Activated T-helper 17 cell treated with anti-CD3 and anti-CD28 coated beads, Interleukin-2, amount 50 U/mL, for 72 hours (primary cell): ENCODE measurements at places on chromosomes 3 and 15. TPM values are rescaled to one million over a fixed set of nuclear protein-coding genes. Genes with fewer than 3 reads are reported as not detected.

The CD86 gene
- total RNA-seq = 4.4 TPM

The PLXNA1 gene
- 7.1 TPM for total RNA-seq

The RLBP1 gene
- not detected for total RNA-seq

The DUOX2 gene
- total RNA-seq = 0.21 TPM

The SLC15A2 gene
- 7.5 TPM for total RNA-seq

The CELSR3 gene
- total RNA-seq = 27.1 TPM

The PRICKLE2 gene
- total RNA-seq = not detected

The KLHL40 gene
- total RNA-seq = not detected

DNA sequence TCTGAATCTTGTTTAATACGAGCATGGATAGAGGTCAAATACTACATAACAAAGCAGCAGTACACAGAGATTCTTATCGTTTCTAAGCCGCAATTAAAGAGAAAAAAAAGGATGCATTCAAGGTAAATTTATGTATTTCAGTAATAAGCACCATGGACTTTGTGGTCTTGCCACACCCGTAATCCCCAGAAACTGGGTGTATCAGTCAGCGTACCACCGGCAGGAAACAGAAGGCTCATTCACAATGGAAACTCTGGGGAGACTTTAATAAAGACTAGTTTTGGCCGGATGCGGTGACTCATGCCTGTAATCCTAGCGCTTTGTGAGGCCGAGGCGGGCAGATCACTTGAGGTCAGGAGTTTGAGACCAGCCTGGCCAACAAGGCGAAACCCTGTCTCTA is 81.9 kb upstream of the ZNF280D start:
- peak; percentile 76 for ATAC-seq

DNA sequence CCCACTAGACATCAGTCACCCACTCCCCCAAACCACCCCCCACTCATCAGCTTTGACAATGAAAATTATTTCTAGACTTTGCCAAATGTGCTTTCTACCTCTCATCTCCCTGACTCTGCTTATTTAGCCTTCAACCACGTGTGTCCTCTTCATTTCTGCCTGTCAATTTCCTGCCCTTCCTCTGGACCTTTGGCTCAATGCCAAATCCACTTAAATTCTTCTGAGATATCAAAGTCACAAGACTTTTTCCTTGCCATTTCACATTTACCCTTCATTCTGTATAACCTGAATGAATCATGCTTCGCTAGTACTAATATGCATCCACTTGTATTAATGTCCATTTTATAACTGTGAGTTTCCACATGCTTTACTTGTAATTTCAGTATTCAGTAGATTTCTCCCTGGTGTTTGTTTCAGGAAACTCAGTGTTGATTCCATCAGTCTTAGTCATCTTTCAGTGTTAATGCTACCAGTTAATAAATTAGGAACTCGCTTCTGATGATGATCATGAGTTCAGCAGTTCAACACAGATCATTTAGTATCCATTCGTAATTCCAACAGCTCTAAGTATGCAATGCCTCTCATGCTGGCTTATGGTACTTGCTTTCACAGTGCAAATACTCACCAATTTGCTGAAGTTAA is 128.2 kb upstream of the OSTN start:
- ATAC-seq = no peak

- peak; percentile 34 for ATAC-seq
These were observed at the start of gene GASK1A for GRCh38 chr3:42979044-42979972. Gene GASK1A (plus strand): TSS chr3:42979311. CDS start chr3:42979643, 332 bp downstream.

DNA sequence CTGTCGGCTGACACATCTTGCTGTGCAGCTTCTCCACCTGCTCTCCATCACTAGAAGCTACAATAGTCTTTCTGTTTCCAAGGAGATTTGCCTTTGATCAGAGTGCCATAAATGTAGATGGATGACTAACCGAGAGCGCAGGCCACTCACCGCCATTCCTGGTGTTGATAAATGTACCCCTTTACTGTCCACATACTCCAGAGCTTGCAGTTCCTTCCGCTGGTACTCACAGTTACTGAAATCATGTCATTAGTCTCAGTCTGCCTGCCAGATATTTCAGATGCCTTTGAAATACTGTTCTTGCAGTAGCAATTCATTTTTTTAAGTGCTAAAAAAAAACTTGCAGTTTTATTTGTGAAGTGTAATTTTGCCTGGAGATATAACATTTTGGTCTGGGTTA is 72.3 kb downstream of the BLM start:
- ATAC-seq = no peak

DNA sequence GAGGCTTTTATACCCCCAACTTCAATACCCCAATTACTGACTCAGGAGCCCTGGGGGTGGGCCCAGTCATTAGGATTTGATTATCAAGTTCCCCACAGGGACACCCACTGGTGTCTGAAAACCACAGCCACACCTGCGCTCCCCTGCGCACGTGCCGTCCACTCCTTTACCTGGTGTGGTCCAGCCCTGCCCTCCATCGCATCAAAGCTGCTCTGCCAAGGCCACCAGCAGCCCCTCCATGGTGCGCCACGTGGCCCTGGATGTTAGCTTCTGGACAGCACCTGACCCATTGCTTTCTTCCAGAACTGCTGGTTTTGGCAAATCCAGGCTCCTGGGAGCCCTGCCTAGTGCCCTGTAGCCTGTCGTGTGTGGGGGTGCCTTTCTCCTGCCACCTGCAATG is 136.3 kb downstream of the NSMCE3 start:
- no peak for ATAC-seq

- no peak for ATAC-seq
These were observed 156.6 kb downstream of the MYRIP start for GRCh38 chr3:39965997-39966396.

DNA sequence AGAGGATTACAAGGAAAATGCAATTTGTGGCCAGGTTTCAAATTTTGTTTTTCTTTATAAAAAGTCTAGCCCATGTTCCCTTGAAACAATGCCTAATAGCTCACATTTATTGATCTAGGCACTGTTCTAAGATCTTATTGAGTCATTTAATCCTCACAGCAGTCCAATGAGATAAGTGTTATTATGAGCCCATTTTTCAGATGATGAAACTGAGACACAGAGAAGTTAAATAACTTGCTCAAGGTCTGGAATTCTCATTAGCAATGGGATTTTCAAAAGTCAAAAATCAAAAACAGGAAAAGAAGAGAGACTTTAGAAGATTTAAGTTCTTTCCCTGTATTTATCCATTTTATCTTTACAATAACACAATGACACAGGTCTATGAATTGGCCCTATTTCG is 90.0 kb upstream of the COL6A5 start:
- ATAC-seq = no peak

- ATAC-seq = no peak
These were observed 532 bp upstream of the RTP1 start for GRCh38 chr3:187196573-187197334.

- no peak for ATAC-seq
These were observed 65.7 kb downstream of the TJP1 start for GRCh38 chr15:29756358-29757267.

- ATAC-seq = no peak
These were observed 16.6 kb downstream of the TEX264 start for GRCh38 chr3:51687431-51688205.

DNA sequence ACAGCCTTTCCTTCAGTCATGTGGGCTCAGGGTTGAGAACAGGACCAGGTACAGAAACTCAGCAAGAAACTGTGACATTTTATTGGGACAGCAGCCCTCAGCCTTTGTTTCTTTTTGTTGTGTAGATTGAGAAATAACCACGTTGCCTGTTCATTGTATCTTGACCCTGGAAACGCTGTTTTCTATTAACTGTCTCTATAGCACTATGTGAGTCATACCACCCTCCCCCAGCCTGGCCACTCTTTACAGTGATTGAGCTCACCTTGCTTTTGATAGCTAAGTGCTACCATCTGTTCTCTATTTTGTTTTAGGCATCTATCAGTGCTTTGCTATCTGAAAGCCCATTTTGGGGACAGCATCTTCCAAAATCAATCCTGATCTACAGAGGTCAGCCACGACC is 127.9 kb downstream of the CD47 start:
- ATAC-seq = no peak

GRCh38 chr15:81170511-81170910 is 26.2 kb upstream of the IL16 start:
- no peak for ATAC-seq

DNA sequence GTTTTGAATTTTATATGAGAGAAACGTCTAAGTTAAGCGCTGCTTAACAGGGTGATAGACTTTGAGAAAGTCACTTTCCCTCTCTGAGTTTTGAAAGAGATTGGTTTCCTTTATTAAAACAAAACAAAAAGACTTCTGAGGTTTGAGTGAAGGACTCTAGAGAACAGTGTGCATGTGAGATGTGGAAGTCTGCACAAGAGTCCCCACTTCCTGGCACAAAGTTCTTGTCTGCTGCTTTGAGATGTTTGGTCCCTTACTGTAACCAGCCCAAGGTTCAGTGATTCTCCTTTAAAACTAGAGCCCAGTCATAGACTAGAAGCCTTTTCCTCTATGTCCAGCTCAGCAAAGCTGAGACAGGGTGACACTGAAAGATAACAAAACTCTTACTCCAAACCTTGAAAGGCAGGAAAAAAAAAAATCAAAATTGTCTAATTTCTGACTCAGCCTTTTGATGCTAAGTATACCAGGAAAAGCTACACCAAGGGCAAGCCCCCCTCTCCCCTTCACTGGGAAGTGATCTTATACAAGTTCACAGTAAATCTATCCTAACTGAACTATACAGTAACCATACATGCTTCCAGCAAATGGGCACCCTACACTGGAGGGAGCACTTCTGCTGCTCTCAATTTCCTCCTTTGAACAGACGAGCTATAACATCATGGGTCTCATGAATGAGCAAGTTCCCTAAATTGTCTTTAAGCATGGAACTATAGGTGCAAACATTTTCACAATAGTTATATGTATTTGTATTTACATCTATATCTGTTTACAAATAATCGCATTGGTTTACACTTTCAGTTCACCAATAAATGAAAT is 2.3 kb downstream of the POPDC2 start:
- no peak for ATAC-seq

DNA sequence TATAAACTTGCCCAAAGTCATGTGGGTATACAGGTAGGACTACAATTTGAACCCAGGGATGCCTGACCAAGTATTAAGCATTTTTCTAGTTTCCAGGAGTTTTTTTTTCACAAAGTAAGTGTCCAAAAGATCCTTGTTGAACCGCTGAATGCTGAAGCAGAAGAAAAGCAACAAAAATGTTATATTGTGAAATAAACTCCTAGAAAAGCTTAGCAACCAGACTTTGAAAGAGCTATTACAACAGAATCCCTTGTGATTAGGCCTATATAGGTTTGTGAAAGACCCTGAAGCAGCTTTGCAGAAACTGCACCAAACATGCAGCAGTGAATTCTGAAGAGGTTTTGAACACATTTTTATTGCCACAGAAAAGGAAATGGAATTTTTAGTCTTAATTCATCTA is 236.8 kb downstream of the TUSC7 start:
- no peak for ATAC-seq

- no peak for ATAC-seq
These were observed 182.3 kb upstream of the LINGO1 start for GRCh38 chr15:77815015-77815414.
